ENCODE measurements at places on chromosomes 5 and 9. TPM values are rescaled to one million over a fixed set of nuclear protein-coding genes. Genes with fewer than 3 reads are reported as not detected.

The PCDHAC2 gene
- total RNA-seq: not detected

The TMED9 gene
- total RNA-seq: 40.9 TPM

The LMAN2 gene
- 116 TPM for total RNA-seq

The UBE2QL1 gene
- 0.25 TPM for total RNA-seq

The C1QTNF2 gene
- 2.0 TPM for total RNA-seq

The MYMK gene
- not detected for total RNA-seq

The PDE6A gene
- total RNA-seq: not detected

The ZNF883 gene
- total RNA-seq: 4.3 TPM

The TRPM3 gene
- total RNA-seq: 8.8 TPM

The TMEM215 gene
- total RNA-seq: not detected

The TRIP13 gene
- total RNA-seq: 4.4 TPM

The ADAMTS2 gene
- total RNA-seq: 25.8 TPM

The LHX3 gene
- not detected for total RNA-seq

The CHSY3 gene
- 2.9 TPM for total RNA-seq

The AK3 gene
- total RNA-seq: 47.4 TPM

The TAS2R1 gene
- not detected for total RNA-seq

The SLC6A18 gene
- total RNA-seq: not detected

The PCDH12 gene
- total RNA-seq: 0.16 TPM

All from fibroblast of the aortic adventitia (primary cell).